ENCODE measurements at places on chromosomes 16 and 17.

- DNase-seq: no peak
Measured at GRCh38 chr17:13462146-13462545, 139.6 kb downstream of the HS3ST3A1 start.

GRCh38 chr16:85554889-85555718 lies 58.0 kb upstream of the GSE1 start:
- DNase-seq: no peak

DNA sequence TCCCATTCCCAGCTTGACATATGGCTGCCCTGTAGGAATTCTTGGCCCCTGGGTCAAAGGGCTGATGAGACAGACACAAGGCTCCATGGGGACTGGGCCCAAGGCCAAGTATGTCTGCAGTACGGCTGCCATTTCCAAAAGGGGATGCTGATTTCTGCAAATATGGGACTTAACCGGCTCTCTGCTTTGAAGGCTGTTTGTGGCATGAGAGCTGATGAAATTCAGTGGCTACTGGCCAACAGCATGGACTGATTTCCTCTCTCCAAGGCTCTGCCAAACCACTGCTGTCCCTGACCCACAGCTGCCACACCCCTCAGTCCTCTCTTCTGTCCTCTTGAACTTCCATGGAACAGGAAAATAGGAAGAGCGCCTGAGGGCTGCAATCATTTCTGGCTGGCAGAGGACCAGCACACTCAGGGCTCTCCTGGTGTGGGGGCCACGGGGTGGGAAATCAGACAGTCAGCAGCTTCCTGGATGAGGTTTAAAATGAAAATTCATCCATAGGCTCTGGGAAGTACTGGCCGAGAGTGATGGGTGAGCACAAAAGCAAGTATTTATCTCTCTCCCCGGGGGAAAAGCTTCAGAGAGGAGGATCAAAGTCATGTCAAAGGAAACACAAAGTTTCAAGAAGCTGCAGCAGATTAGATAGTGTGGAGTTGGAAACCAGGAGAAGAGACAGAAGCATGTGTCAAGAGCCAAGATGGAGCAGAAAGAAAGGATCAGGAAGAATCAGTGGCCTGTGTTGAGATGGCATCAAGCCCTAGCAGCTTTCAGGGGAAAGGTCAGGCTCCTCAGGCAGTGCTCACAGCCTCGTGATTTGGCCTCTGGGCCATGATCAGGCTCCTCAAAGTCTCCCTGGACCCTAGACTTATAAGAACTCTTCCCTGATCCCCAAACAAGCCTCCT lies 64.1 kb upstream of the SREBF1 start:
- no peak for DNase-seq

DNA sequence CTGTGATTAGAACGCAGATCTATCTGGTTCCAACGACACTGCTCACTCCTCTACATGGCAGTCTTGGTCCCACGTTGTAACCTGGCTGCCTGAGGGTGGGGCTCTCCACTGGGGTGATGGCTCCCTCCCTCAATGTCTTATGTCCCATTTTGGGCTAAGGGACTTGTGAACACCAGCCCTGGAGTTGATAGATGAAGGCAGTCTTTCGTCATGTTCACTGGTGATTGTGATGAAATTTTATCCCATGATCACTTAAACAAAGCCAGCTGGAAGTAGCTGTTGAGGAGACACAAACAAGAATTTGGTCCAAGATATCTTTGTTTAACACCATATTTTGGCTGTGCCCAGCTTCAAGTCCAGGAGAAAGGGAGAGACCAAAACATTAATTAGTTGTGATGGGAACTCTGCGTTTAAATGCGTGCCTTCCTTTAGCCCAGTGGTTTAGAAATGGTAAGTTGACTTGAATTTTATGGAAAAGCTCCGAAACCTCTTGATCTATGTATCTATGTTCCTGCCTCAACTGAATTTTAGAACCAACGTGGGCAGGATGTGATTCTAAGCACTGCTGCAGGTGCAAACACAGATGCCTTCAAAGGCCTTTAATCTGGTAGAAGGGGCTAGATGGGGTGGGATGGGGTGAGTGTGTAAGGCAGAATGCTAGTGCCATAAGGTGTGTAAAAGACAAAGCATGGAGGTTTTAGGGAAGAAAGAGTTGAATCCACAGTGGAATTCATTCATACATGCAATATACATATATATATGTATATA lies 186.8 kb upstream of the IRX3 start:
- no peak for DNase-seq

DNA sequence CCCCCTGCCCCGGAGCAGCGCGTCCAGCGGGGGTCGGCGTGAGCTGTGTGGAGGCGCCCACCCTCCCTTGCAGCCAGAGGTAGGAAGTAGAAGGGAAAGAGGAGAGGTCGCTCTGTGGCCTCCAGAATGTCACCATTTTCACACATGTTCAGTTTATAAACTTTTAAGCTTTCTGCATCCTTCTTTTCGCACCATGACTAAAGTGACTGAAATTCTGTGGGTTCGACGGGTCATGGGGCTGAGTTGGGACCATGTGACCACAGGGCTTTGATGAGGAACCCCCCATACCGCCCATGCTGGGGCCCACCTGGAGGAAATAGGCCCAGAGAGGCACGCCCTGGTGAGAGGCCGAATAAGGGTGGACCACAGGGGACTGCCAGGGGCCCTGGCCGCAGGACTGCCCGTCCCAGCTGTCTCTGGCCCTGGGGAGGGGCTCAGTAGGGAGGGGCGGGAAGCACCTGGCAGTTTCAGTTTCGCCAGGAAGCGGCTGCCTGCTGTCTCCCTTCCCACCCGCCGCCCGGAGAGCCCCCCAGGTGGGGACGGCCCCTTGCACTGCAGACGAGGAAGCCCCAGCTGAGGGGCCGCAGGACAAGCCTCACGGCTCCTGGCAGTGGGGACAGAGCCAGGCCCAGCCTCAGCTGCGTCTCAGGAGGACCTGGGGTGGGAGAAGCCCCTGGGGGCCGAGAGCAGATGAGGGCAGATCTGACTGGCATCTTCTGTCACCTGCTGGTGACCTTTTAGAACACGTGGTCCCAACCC lies 9.0 kb downstream of the CBFA2T3 start:
- DNase-seq: no peak

GRCh38 chr16:31085873-31086628 lies 2.7 kb downstream of the PRSS53 start:
- no peak for DNase-seq

- no peak for DNase-seq
Measured at GRCh38 chr16:51228097-51228659, 77.1 kb upstream of the SALL1 start.

GRCh38 chr17:81388091-81388611 lies 7.1 kb upstream of the BAHCC1 start:
- no peak for DNase-seq

DNA sequence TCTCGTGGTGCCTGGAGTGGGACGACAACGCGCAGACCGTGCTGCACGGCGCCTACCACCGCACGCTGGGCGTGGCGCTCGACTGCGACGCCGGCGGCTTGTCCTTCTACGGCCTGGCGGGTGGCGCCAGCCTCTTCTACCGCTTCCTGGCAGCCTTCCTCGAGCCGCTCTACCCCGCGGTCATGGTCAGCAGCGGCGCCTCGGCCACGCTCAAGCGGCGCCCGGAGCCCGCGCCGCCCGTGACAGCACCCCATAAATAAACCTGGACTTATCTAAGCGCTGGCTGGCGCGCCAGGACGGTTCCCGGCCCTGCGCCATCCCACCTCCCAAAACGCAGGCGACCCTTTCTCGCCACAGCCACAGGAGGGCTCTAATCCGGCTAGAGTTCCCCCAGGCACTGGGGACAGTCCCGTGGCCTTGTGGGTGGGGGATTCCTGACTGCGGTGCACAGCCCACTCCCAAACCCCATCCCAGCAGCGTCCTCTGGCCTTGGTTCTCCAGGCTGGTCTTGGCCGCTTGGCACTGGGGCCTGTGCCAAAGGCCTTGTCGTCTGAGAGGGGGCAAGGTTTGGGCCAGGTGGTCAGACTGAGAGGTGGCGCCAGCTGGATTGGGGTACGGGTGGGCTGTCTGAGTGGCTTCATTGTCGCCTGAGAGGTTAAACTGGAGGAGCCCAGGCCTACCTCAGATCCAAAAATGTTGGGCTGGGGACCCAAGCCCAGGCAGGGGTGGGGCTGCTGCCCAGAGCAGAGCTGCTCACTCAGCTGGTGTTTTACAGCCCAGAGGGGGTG lies 10.1 kb upstream of the SLC16A5 start:
- DNase-seq: no peak

DNA sequence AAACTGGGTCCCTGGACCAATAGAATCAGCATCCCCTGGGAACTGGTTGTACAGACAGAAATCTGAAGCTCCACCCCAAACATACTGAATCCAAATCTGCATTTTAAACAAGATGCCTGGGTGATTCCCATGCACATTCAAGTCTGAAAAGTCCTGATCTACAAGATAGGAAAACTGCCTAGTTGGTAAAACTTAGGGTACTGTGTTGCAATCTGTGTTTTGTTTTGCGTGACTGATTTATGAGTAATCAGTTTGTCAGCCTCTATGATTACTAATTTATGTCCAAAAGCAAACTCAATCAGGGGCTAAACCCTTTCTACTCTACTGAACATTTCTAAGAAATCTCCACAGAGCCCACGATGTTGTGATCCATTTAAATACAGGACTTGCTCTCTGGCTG lies 103.8 kb downstream of the YPEL2 start:
- no peak for DNase-seq

GRCh38 chr16:57277586-57277985 lies 6.9 kb downstream of the PLLP start:
- DNase-seq: no peak

GRCh38 chr17:7029659-7030058 lies 6.2 kb upstream of the SLC16A13 start:
- DNase-seq: no peak

GRCh38 chr16:24138024-24138423 lies 118.1 kb upstream of the CACNG3 start:
- DNase-seq: no peak

DNA sequence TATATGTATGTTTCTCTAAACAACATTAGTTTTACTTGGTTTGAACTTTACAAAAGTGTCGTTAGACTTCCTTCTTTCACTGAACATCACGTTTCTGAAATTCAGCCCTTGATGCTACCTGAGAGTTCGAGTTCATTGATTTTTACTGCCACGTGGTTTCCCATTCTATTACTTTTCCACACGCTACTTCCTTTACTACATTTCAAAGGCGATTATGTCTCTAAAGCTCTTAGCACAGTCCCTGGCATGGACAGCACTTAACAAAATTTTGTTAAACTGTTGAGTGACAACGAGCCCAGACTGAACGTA lies 15.9 kb upstream of the ARHGAP17 start:
- DNase-seq: no peak

DNA sequence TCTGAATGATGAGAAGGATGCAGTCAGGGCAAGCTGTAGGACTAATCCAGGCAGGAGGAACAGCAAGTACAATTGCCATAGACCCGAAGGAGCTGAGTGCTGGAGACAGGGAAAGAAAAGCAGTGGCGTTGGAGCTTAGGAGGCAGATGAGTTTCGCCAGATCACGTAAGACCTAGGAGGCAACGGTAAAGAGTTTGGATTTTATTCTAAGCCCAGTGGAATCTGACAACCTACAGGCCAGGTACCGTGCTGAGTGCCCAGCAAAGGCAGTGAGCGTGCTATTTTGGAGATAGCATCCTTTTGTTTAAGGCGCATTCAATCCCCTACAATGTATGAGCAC lies 1.2 kb downstream of the USP43 start:
- no peak for DNase-seq

- no peak for DNase-seq
Measured at GRCh38 chr17:48037838-48038323, 284 bp upstream of the COPZ2 start.

DNA sequence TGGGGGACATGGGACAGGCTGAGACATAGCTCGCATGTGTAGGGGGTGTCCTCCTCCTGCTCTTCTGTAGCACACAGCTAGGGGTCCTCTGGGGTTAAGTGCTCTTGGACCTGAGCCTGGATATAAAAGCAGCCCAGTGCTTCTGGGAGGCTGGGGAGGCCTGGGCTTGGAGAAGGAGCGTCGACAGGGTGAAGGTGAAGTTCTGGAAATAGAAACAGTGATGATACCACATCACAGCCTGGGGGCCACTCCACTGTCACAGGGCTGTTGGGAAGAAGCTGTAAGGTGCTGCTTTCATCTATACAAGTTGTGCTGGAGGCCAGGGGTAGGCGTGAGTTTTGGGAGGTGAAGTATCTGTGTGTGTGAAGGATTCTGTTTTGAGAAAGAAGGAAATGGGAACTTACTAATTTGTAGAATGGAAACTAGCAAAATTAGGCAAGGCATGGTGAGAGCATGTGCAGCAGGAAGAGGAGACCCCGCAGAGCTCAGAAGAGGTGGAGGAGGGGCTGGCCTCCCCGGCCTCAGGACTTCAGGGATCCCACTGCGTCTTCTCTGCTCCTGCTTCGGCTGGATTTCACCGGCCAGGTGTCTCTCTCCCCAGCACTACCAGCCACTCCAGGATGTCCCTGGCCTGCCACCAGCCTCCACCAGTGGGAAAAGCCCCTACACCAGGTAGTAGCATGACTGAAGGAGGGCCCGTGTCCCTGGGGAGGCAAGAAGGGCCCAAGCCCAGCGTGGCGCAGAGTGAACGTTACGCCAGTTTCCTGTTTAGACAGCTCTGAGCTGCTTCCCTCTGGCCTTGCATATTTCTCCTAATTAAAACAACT lies 19.4 kb downstream of the PLCG2 start:
- no peak for DNase-seq

- DNase-seq: no peak
Measured at GRCh38 chr16:86436466-86437185, 73.7 kb upstream of the FOXF1 start.

- no peak for DNase-seq
Measured at GRCh38 chr17:82249896-82250581, 21.2 kb downstream of the SLC16A3 start.

- DNase-seq: no peak
Measured at GRCh38 chr16:70395345-70395901, 43.5 kb downstream of the ST3GAL2 start.

DNA sequence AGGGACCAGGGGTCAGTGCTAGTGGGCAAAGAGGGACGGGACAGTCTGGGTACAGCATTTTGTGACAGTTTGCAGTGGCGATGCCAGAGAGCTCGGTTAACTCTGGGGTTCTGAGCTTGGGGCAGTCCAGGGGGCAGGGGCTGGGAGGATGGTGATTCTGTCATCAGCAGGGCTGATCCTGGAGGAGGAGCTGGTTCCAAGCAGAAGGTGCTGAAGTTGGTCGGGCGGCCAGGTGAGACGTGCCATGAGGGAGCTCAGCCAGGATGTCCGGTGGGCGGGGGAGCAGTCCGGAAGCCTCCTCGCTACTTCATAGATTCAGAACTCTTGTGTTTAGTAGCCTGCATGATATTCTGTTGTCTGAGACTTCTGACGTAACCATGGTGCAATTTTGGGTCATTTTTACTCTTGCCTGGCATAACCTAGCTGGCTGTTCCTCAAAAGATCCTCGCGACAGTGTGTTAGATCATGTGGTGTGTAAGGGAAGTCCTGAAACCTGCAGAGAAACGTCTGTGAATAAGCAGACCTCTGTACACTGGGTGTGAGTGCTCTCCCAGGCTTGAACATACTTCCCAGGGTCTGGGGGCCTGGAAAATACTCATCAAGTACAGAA lies 122.0 kb downstream of the CLEC16A start:
- DNase-seq: no peak

- no peak for DNase-seq
Measured at GRCh38 chr17:69669441-69670178, 255.1 kb downstream of the MAP2K6 start.

Data from cerebellar nuclear complex (tissue), 1 donor.